Colonic mucosa (tissue), 4 donors: ENCODE measurements at places on chromosomes 16 and 17. TPM values are rescaled to one million over a fixed set of nuclear protein-coding genes. Genes with fewer than 3 reads are reported as not detected.

TNK1 gene
- total RNA-seq: 22.6 TPM

SOCS1 gene
- total RNA-seq: 3.2 TPM

GPRC5B gene
- 3.1 TPM for total RNA-seq

HOXB1 gene
- not detected for total RNA-seq

COG1 gene
- total RNA-seq: 41.2 TPM

KRTAP9-9 gene
- total RNA-seq: not detected

SRL gene
- total RNA-seq: 0.49 TPM

HOXB9 gene
- 37.1 TPM for total RNA-seq

PMP22 gene
- total RNA-seq: 12.5 TPM

GSG1L gene
- total RNA-seq: 0.13 TPM

ZSCAN32 gene
- 7.2 TPM for total RNA-seq

HSD17B1 gene
- 0.88 TPM for total RNA-seq

SLC6A2 gene
- total RNA-seq: not detected

BCL6B gene
- total RNA-seq: 7.3 TPM

DNA sequence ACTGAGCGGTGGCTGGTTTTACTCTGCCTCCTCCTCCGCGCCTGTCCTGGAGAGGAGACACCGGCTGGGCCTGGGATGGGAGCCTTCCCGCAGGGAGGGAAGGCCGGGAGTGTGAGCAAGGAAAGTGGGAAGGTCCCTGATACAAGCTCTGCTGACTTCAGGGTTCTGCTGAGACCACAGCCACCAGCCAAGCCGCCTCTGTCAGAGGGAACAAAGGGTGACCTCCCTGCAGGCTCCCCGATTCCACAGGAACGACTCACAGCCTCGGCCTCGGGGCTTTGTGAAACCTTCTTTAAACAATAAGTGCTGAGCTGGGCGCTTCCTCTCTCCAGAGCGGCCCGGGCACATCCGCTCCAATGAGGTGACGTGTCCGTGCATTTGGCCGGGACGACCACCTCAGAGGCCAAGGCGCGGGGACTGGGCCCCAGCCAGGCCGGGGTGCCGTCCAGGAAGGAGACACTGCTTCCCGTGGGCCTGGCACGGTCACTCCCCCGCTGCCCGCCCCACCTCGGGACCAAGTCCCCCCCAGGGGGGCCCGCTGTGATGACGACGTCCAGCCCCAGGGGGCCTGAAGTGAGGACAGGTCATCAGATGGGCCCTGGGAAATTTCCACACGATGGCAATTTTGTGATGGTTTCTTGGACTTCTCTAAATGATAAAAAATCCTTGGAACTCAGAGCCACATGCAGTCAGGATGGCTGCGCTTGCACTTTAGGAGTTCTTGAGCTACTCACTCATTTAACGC, 11.8 kb upstream of the CIBAR2 start:
- H3K4me1 ChIP-seq: no peaks in the 10 kb centered on the region
- no peak for DNase-seq
- H3K36me3 ChIP-seq: no peaks in the 10 kb centered on the region
- H3K27ac ChIP-seq: peak overlapping the region; percentile 4
- H3K27me3 ChIP-seq: no peaks in the 10 kb centered on the region
- H3K4me3 ChIP-seq: no peak overlapping the region

DNA sequence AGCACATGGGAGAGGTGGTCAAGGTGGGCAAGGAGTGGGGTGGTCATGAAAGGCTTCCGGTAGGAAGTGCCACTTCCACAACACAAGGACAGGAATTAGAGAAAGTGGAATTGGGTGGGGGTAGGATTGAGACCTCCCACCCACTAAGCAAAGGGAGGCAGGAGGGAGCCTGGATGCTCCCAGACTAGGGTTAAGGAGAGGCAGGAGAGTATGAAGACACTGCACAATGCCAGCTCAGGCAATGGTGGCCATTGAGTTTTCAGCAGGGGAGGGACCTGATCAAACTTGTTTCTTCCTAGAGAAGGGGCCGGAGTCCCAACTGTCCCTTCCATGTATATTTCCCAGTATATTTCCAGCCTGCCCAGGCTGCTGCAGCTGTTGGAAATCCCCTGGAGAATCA, 3.1 kb upstream of the RAB11FIP4 start:
- no peak overlapping the region for H3K27ac ChIP-seq
- peaks cover 32% of the 10 kb centered on the region for H3K27me3 ChIP-seq
- H3K36me3 ChIP-seq: no peaks in the 10 kb centered on the region
- DNase-seq: no peak

DNA sequence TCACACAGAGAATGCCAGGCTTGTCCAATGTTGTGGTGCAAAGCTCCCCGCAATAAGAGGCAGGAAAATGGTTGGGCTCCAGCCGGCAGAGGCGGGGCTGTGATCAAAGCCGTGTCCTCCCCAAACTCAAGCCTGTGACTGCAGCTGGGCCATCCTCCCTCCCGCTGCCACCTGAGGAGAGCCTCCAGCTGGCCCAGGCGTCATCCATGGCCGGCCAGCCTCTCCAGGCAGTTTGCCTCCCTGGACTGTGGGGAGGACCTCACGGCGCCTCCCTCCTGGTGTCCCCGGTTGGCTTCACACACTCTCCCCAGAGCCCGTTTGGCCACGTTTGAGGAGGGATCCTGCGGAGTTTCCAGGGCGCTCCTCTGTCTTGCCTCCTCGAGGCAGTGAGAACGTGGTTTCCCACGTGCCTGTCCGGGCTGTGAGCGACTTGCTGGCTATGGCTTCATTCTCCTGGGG, 134.1 kb downstream of the IRF8 start:
- DNase-seq: no peak
- H3K27ac ChIP-seq: no peak overlapping the region
- H3K4me1 ChIP-seq: peaks cover 5% of the 10 kb centered on the region
- no peaks in the 10 kb centered on the region for H3K27me3 ChIP-seq

DNA sequence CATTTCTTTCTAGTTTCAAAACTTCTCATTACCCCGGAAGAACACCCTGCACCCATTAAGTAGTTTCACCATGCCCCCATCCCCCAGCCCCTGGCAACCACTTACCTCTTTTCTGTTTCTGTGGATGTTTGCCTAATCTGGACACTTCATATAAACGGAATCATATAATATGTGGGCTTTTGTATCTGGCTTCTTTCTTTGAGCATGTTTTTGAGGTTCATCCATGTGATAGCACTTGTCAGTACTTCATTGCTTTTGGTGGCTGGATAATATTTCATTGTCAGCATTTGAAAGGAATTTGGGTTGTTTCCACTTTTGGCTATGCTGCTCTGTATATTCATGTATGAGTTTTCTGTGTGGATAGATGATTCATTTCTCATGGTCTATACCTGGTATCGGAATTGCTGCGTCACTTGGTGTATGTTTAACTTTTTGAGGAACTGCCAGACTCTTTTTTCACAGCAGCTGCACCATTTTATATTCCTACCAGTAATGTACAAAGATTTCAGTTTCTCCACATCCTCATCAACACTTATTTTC, 30.0 kb upstream of the SLC5A10 start:
- peaks cover 5% of the 10 kb centered on the region for H3K4me1 ChIP-seq
- H3K27ac ChIP-seq: peak overlapping the region; percentile 46
- peak; percentile 52 for DNase-seq
- H3K27me3 ChIP-seq: no peaks in the 10 kb centered on the region
- H3K36me3 ChIP-seq: no peaks in the 10 kb centered on the region

GRCh38 chr16:30900588-30900987, 4.2 kb downstream of the CTF1 start:
- no peak overlapping the region for H3K4me3 ChIP-seq
- no peaks in the 10 kb centered on the region for H3K36me3 ChIP-seq
- no peak overlapping the region for H3K27ac ChIP-seq
- H3K27me3 ChIP-seq: no peaks in the 10 kb centered on the region
- no peak for DNase-seq
- H3K4me1 ChIP-seq: peaks cover 3% of the 10 kb centered on the region

- H3K36me3 ChIP-seq: no peaks in the 10 kb centered on the region
- H3K4me1 ChIP-seq: no peaks in the 10 kb centered on the region
- DNase-seq: no peak
- H3K27ac ChIP-seq: no peak overlapping the region
Observed at GRCh38 chr17:55254375-55254774, 10.4 kb upstream of the HLF start.

GRCh38 chr17:61495161-61495857, 43.1 kb downstream of the TBX4 start:
- no peak overlapping the region for H3K4me3 ChIP-seq
- DNase-seq: no peak
- H3K36me3 ChIP-seq: no peaks in the 10 kb centered on the region
- no peaks in the 10 kb centered on the region for H3K4me1 ChIP-seq

- no peaks in the 10 kb centered on the region for H3K27me3 ChIP-seq
- H3K27ac ChIP-seq: no peak overlapping the region
- no peaks in the 10 kb centered on the region for H3K36me3 ChIP-seq
- no peak for DNase-seq
- H3K4me3 ChIP-seq: no peak overlapping the region
- peaks cover 3% of the 10 kb centered on the region for H3K4me1 ChIP-seq
Observed at GRCh38 chr16:56773532-56773931, 43.6 kb downstream of the NUP93 start.

- no peaks in the 10 kb centered on the region for H3K36me3 ChIP-seq
- no peaks in the 10 kb centered on the region for H3K4me1 ChIP-seq
- H3K27ac ChIP-seq: no peak overlapping the region
- DNase-seq: no peak
- no peaks in the 10 kb centered on the region for H3K27me3 ChIP-seq
- no peak overlapping the region for H3K4me3 ChIP-seq
Observed at GRCh38 chr16:79150632-79151310, 449.8 kb downstream of the MAF start.

- no peak overlapping the region for H3K4me3 ChIP-seq
- DNase-seq: peak; percentile 80
- H3K4me1 ChIP-seq: peaks cover 9% of the 10 kb centered on the region
- H3K27me3 ChIP-seq: no peaks in the 10 kb centered on the region
- H3K27ac ChIP-seq: no peak overlapping the region
- H3K36me3 ChIP-seq: no peaks in the 10 kb centered on the region
Observed at GRCh38 chr16:73196670-73197069, 148.7 kb upstream of the ZFHX3 start.

DNA sequence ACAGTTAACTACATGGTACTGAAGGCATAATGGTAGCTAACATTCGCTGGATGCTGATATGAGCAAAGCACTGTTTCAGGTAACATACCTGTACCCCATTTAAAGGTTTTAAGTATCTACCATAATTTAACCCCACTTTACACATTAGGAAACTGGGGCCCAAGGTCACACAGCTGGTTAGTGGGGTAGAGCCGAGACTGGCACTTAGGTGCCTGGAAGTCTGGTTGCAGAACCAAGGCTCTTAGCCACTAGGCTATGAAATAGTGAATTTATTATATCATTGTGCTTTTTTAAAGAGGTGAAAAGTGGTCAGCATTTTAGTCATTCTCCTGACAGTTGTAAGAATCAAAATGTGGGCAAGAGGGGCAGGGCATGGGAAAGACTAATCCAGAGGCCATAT, 25.2 kb downstream of the SIAH1 start:
- no peak overlapping the region for H3K4me3 ChIP-seq
- H3K27me3 ChIP-seq: no peaks in the 10 kb centered on the region
- H3K27ac ChIP-seq: no peak overlapping the region
- peaks cover 3% of the 10 kb centered on the region for H3K4me1 ChIP-seq
- no peaks in the 10 kb centered on the region for H3K36me3 ChIP-seq
- no peak for DNase-seq

DNA sequence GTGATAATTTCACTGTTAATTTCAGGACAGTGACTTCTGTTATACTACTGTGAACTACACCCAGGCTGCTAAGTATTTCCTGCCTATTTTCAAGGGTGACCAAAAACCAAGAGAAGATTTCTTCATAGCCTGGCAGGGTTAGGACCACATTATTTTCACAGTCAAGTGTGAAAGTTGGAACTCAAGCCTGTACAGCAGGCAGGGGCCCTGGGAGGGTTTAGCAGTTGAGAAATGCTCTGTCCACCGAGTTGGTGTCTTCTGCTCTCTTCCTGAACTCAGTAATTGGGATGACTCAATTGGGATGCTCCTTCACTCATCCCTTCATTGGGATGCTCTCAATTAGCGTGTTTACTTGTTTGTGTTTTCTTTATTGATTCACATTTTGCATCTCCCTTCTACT, 347.3 kb upstream of the CDH11 start:
- H3K27me3 ChIP-seq: no peaks in the 10 kb centered on the region
- H3K36me3 ChIP-seq: no peaks in the 10 kb centered on the region
- H3K4me1 ChIP-seq: no peaks in the 10 kb centered on the region
- H3K27ac ChIP-seq: no peak overlapping the region

DNA sequence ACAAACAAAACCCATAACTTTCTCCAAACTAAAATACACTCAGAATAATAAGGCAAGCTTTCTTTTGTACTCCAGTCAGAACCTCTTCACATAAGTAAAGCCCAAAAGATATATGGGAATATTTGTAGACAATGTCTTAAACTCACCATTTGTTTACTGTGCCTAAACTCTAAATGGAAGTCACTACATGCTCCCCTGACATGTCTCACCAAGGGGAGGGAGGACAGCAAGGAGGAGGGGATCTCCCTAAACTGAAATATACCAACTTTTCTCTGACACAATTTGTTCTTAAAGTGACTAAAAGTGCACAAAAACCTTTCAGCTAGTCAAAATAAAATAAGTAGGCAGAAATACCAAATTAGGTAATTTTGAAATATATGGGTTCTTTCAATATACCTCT, 38.5 kb downstream of the GRB7 start:
- H3K4me3 ChIP-seq: no peak overlapping the region
- H3K36me3 ChIP-seq: no peaks in the 10 kb centered on the region
- no peak for DNase-seq
- H3K27me3 ChIP-seq: no peaks in the 10 kb centered on the region
- no peaks in the 10 kb centered on the region for H3K4me1 ChIP-seq

- DNase-seq: no peak
- H3K27me3 ChIP-seq: no peaks in the 10 kb centered on the region
- no peaks in the 10 kb centered on the region for H3K36me3 ChIP-seq
- no peak overlapping the region for H3K27ac ChIP-seq
- no peak overlapping the region for H3K4me3 ChIP-seq
Observed at GRCh38 chr16:12168074-12169000, 191.8 kb downstream of the SNX29 start.

DNA sequence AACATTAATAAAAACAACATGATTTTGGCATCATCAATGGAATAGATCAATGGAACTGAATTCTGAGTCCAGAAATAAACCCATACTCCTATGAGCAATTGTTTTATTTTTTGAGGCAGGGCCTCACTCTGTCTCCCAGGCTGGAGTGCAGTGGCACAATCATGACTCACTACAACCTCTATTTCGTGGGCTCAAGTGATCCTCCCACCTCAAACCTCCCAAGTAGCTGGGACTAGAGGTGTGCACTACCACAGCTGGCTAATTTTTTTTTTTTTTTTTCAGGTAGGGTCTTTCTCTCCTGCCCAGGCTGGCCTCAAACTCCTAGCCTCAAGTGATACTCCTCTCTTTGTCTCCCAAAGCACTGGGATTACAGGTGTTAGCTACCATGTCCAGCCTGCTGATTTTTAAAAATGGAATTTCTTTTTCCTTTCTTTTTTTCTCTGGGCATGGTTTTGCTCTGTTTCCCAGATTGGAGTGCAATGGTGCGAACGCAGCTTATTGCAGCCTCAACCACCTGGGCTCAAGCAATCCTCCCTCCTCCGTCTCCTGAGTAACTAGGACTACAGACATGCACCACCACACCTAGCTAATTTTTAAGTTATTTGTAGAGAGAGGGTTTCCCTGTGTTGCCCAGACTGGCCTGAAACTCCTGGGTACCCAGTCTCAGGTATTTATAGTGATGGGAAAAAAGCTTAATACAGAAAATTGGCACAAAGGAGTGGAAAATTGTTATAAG, 7.3 kb upstream of the PRDM7 start:
- no peaks in the 10 kb centered on the region for H3K4me1 ChIP-seq
- H3K27me3 ChIP-seq: no peaks in the 10 kb centered on the region
- no peak overlapping the region for H3K4me3 ChIP-seq
- DNase-seq: no peak
- no peak overlapping the region for H3K27ac ChIP-seq
- no peaks in the 10 kb centered on the region for H3K36me3 ChIP-seq

- no peaks in the 10 kb centered on the region for H3K4me1 ChIP-seq
- H3K27me3 ChIP-seq: no peaks in the 10 kb centered on the region
- H3K4me3 ChIP-seq: no peak overlapping the region
- no peak overlapping the region for H3K27ac ChIP-seq
- no peak for DNase-seq
- no peaks in the 10 kb centered on the region for H3K36me3 ChIP-seq
Observed at GRCh38 chr17:42062681-42063080, 12.3 kb upstream of the C17orf113 start.
